T follicular helper cell (primary cell): ENCODE measurements at places on chromosomes 4 and X.

DNA sequence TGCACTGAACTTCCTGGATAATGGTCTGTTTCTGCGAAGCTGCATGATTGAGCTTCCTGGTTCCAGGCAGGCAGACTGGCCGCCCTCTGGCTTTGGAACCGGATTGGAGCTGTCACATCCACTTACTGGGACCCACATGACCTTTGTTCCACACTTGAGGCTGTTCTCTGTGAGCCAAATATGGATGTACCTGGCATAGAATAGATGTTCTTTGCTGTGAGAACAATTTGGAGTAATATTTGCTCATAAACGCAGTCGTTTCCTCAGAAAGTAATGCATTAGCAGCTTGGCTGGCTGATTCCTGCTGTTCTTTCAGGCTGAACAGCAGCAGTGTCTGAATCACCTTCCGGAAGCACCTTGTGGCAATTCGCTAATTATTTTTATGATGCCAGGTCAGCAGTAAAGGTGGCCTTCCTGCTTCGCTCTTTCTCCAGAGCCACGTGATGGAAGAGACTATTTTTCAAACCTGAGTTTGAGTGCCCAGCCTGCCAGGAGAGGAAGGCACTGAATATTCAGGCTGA is 78.1 kb upstream of the BOD1L1 start:
- DNase-seq = no peak

DNA sequence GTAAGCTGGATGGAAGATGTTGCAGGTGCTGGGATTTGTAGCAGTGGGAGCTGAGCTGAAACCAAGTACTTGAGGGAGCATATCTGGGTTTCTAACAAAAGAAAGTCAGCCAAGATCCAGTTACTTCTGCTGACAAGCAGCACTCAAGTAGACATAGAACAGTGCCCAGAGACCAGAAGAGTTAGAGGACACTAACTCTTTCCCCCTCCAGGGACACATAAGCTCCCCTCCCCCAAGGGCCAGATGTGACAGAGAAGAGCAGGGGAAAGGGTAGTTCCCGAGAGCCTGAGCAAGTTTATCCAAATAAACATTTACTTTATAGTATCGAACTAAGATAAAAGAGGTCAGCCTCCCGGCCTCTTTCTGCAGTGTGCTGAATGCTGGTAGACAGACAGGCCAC is 12.2 kb downstream of the TRPC3 start:
- DNase-seq = no peak

DNA sequence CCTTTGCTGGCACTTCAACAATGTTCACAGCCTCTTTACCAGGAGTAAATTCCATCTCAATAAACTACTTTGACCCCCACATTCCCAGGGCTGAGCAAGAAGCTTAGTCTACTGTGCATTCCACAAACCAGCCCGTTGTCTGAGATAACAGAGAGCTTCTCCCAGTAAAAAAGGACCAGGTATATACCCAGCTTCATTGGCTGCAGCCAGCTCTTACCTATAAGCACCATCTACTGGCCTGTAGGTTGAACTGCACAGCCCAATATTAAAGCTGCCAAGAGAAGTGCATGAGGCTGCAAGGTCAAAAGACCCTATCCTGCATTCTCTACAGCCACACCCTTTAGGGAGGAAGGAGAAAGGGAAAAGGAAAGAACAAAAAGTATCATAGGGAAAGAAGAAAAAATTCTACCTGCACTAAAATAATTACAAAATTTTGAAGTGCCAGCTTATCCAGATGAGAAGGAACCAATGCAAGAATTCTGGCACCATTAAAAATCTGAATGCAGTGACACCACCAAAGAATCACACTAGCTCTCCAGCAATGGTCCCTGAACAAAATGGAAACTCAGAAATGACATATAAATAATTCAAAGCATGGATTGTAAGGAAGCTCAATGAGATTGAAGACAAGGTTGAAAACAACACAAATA is 45.7 kb upstream of the INTU start:
- DNase-seq = no peak

GRCh38 chrX:37818031-37818430 is 29.3 kb downstream of the DYNLT3 start:
- DNase-seq = no peak

DNA sequence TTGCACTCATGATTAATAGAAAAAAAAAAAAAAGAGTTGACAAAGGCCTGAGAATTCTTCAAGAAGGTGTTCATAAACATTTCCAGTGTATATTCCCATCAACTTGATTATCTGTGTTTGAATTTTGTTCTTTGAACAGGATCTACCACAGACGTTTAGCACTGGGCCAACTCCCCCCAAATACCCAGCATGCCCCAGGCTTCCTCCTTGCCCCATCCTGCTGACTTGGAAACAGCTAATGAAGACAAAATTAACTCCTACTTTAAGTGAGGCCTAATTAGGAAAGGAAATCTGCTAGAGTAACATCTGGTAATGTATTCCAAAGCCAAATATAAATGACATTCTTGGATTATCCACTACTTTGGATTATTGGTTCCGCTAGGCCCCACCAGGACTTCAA is 52.5 kb downstream of the PPARGC1A start:
- DNase-seq = no peak

- no peak for DNase-seq
Measured at GRCh38 chr4:3470244-3471097, 7.4 kb downstream of the DOK7 start.

DNA sequence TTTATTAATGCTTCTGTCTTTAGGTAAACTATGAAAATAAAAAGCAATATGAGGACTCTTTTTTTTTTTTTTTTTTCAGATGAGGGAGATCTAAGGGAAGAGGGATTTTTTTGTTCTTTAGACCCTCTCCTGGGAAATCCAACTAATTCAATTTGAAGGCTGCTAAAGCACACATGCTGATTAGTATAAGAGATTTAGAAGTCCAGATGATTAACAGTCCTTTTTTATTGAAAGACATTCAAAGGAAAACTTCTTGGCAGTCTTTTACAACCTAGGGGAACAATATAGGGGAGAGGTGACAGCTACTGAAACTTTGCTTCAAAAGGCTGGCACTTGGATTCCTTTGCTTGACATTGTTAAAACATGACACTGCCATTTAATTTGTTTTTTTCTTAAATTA is 602.5 kb downstream of the RAPGEF2 start:
- DNase-seq = no peak
